ENCODE measurements at places on chromosomes 16 and 17.

DNA sequence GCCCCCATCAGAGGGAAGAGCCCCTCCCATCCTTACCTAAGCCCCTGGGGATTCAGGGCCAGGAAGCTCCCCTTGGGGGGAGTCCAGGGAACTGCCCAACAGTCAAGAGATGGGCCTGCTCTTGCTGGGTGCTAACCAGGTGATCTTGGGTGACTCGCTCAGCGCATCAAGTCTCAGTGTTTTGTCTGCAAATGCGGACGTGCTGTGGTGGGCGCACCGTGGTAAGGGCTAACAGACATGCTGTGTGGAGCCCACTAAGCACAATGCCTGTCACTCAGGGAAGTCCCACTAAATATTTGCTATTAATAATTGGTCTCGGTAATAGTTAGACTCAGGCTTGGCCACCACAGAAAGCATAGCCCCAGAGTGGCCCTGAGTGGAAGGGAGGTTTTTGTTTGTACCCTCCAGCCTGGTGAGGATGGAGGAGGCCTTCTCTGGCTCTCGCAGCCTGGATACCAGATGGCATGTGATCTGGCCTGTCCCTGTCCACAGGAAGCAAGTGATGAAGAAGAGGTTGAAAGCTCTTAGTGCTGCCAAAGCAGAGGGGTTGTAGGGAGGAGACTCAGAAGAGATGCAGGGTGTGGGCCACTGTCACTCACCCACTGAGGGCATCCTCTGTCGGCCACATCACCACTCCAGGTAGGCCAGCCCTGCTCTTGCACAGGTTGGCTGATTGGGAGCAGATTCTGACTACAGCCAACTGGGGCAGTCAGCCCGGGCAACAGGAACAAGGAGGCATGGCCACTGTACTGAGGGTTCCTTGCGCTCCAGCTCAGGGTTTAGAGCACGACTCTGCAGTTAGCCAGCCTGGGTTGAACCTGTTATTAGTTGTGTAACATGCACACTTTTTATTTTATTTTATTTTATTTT is 69.8 kb upstream of the KSR1 start:
- DNase-seq: no peak

GRCh38 chr16:24018485-24018884 is 182.7 kb downstream of the PRKCB start:
- DNase-seq: no peak

GRCh38 chr17:9057310-9057709 is 36.0 kb downstream of the NTN1 start:
- no peak for DNase-seq

DNA sequence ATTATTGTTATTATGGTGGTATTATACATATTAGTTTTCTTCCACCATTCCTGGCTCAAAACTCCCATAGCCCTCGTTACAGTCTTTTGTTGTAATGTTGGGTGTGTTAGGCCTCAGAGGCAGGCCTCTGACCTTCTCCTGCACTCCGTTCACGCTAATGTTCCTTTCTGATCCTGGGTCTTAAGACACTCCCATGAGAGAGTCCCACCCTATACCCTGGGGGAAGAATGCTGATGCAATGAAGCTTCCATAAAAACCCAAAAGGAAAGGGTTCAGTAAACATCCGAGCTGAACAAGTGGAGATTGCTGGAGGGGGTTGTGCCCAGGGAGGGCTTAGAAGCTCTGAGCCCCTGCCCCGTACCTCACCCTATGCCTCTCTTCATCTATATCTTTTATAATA is 141.3 kb upstream of the NETO2 start:
- no peak for DNase-seq

GRCh38 chr17:68909066-68909465 is 46.1 kb downstream of the ABCA8 start:
- DNase-seq: peak; percentile 89

- DNase-seq: no peak
These were observed 11.4 kb upstream of the C16orf87 start for GRCh38 chr16:46842192-46842895.

GRCh38 chr16:78930561-78930960 is 670.0 kb downstream of the MAF start:
- no peak for DNase-seq

DNA sequence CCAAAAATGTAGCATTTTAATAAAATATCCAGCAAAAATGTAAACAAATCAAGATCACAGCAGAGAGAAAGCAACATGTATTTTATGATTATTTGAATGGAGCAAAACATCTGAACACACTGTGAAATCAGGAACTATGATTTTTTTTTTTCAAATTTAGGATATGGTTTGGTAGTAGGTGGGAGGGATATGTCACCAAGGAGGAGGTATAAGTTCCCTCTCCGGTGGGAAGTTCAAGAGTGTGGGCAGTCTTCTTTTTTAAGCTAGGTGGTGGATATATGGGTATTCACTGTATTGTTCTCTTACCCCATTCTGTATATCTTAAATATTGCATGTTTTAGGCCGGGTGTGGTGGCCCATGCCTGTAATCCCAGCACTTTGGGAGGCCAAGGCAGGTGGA is 10.2 kb downstream of the CDR2 start:
- no peak for DNase-seq

GRCh38 chr16:27197004-27197403 is 6.3 kb upstream of the KDM8 start:
- DNase-seq: no peak

GRCh38 chr16:88468275-88469129 is 15.4 kb downstream of the ZFPM1 start:
- no peak for DNase-seq

DNA sequence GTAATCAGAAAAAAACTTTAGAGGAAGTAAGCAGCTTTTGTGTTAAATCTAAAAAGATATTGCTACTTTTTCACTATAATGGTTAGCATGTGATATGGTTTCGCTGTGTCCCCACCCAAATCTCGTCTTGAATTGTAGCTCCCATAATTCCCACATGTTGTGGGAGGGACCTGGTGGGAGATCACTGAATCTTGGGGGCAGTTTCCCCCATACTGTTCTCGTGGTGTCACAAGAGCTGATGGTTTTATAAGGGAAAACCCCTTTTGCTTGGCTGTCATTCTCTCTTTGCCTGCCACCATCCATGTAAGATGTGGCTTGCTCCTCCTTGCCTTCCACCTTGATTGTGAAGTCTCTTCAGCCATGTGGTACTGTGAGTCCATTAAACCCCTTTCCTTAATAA is 117.1 kb downstream of the KCNJ2 start:
- no peak for DNase-seq

DNA sequence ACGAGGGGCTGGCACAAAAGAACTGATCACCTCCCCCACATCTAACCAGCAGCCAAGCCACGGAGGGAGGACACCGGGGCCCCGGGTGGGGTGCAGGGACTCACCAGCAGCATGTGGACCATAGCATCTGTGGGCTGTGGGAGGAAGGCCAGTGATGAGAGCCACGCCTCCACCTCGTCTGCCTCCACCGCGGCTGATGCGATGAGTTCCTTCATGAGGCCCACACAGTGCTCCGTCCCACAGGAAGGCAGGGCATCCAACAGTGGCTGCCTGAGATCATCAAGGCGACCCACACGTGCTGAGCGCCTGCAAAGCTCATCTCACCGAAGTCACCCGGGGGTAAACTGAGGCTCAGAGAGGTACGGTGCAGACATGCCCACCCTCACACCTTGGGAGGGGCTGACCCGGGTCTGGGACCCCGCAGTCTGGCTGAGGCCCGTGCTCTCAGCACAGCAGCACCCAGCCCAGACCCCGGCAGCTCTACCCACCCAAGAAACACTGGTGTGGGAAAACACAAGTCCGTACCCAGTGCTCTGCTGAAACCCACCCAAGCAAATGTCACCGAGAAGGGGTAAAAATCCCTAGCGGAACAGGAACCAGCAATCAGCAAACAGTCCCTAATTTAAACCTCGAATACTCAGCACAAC is 85.9 kb downstream of the LITAF start:
- DNase-seq: no peak

- DNase-seq: no peak
These were observed 1.1 kb downstream of the SOCS3 start for GRCh38 chr17:78358538-78359320.

DNA sequence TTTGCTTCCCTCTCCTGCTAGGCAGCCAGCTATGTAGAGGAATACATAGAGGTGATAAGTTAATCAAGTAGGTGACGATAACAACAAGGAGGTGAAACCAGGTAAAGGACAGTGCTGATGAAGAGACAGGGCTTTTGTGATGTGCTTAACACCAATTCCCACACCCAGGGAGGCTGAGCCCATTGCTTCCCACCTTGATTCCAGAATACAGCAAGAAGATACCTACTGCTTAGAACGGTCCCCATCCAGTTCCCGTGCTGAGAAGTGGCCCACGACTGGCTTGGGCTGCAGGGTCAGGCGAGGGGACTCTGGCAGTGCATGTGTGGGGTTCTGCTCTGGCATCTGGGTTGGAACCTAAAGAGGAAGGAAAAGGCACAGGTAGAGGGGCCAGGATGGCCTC is 16.1 kb upstream of the GFAP start:
- DNase-seq: no peak

DNA sequence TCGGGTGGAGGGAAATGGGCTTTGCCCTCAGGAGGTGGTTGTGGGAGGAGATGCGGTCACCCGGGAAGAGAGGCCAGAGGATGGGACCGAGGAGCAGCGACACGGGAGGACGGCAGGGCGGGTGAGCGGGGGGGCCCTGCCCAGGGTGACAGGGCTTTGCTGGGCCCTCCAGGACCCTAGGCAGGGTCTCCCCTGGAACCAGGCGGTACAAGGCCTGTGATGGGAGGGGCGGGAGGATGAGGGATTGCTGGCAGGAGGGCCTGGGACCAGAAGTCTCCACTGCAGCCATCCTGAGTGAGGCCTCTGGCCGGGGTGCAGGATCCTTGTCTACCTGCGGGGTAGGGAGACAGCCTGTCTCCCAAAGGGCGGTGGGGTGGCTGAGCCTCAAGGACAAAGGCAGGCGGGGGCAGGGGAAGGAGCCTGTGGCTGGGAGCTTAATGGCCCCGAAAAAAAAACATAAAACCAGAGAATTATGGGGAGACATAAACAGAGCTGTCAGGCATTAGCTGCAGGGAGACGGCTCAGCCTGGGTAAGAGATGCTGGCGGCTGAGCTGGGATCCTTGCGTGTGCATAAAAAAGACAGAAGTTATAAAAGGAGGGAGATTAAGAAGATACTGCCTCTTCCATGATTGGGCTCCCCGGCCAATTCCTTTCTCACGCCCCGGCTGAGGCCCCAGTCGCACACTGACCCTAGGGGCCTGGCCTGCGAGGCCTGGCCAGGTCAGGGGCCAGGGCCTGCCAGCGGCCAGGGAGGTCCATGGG is 66.7 kb downstream of the SREBF1 start:
- DNase-seq: no peak

DNA sequence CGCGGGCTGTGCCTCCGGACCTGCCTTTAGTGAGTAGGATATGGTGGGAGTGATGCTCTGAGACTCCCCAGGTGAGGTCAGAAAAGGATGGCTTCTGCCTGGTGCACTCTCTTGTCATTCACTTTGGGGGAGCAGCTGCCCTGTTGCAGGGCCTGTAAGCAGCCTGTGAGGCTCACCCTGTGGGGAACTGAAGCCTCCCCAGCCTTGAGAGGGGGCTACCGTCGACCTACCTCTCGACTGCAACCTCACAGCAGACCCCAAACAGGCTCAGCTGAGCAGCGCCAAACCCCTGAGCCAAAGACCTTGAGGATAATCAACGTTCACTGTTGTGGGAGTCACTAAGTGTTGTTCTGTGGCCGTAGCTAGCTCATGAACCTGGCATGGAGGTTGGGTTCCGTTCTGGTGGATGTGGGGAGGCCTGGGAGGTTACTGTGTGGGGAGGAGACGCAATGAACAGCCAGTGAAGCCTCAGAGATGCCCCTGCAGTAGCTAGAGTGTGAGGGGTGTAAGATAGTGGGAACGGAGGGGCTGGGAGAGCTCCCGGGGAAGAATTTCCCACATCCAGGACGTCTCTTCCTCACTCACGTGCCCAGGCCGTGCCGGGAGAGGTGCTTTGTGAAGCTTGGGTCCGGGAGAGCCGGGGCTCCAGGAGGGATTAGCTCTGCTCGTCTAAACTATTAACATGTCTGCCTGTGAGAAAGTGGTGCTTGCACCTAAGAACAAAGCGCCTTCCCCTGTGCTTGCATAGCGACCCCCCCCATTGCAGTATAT is 38.8 kb downstream of the METRNL start:
- DNase-seq: no peak

- DNase-seq: no peak
These were observed 4.8 kb downstream of the EVPL start for GRCh38 chr17:76022285-76022684.

- no peak for DNase-seq
These were observed 12.0 kb upstream of the HAPSTR1 start for GRCh38 chr16:9079430-9079812.

GRCh38 chr16:17345043-17345442 is 125.7 kb downstream of the XYLT1 start:
- DNase-seq: no peak

DNA sequence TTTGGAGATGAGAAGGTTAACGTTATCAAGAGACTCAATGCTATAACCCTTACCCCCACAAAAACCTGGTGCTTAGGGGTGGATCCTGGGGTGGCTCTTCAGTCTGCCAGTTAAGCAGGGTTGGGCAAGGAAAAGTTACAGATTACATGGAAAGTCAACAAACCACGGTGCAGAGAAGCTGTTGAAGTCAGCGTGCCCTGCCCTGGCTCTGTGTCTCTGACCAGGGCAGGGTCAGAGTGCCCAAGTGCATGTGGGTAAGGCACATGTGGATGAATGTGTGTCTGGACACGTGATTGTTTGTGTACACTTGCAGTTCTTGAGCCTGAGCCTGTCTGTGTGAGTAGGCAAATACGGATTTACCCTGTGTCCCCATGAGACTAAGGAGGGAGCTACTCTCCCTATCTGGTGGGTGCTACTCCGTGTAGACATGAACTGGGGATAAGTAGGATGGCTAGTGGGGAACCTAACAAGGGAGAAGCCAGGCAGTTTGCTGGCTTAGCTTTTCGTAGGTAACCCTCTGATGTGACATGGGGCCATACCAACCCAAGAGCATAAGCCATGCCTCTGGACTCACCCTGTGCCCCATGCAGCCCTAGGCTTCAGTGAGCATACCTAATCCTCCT is 5.5 kb downstream of the IGFBP4 start:
- no peak for DNase-seq

- no peak for DNase-seq
These were observed 8.6 kb downstream of the KRT10 start for GRCh38 chr17:40813804-40814203.

GRCh38 chr17:48791128-48792032 is 25.6 kb downstream of the TTLL6 start:
- DNase-seq: peak; percentile 75

GRCh38 chr17:60165971-60166370 is 16.2 kb downstream of the CA4 start:
- DNase-seq: no peak

DNA sequence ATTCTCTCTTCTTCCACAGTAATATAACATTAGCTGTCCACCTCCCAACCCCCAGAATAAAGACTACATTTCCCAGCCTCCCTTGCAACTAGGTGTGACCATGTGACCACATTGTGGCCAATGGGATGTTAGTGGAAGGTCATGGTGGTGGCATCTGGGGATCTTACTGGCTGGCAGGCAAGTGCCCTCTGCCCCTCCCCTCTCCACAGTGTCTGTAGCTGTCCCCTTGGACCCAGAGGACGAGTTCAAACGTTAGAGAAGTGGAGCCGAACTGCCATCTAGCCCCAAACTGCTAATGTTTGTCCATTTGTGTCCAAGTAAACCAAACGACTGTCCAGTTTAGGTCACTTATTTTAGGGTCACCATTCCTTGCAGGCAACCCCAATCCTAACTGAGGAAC is 26.6 kb upstream of the KCNG4 start:
- DNase-seq: no peak

GRCh38 chr16:30367349-30368009 is 2.8 kb downstream of the TBC1D10B start:
- no peak for DNase-seq

- DNase-seq: no peak
These were observed 31.1 kb downstream of the ADCY7 start for GRCh38 chr16:50297301-50298074.

GRCh38 chr16:20976576-20976975 is 76.0 kb downstream of the LYRM1 start:
- DNase-seq: no peak

Data from GM04504 (cell line).